ENCODE measurements at places on chromosomes 2 and 18.
A peak's percentile ranks its signal among the peaks of the same experiment; 100 is the strongest.

GRCh38 chr2:101355401-101356054, 31.8 kb downstream of the CREG2 start:
- DNase-seq, result no peak

DNA sequence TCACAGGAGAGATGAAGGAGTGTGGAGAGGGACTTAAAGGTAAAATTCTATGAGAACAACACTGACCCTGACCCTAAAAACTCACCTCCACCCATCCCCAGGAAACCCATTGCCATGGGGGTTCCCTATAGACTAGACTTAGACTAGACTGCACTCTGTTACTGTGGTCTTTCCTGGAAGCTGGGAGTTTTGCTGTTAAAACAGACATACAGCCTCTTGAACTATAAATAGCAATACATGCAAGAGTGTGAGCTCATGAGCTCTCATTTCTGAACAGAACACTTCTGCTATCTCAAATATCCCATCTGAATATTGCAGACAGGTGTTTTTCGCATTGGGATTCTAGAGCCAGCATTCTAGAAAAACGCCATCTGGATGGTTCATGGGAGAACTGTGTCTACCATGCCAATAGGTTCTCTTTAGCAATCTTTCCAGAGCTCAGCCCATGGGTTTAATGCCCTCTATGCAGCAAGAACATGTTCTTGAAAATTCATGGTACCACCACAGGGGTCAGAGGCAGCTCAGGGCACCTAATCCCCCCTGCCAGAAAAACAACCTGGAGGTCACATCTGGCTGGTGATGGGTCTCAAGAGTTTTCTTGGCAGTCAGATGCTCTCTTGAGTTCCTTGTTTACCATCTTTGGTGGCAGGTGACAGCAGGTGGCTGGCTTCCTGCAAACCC, 51.9 kb downstream of the SLC14A2 start:
- peak; percentile 21 for DNase-seq

DNA sequence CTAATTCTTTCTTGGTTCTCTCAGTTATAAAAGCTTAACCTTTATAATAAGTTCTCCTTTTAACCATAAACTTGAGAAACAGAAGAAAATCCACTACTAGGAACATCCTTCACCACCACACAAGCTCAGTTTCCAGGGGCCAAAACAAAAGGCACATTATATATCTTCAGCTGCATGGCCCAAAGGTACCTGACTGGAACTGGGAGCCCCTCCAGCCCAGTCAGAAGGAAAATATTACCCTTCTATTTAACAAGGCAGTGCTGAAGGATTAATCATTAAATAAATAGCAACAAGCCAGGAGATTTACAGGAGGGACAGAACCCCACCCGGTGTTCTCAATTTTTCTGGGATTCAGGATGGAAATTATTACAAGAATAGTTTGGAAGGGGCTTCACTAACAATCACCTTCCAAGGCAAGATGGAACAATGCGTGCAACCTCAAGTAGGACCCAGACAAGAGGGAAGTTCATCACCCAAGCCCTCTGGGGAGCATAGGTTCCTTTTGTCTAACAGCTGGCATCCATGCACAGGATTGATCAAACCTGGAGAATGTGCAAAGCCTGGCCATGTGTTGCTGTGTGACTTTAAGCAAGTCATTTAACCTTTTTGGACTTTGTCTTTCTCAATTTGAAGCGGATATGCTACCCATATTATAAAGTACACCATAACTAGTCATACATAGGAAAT, 159.6 kb upstream of the SETBP1 start:
- DNase-seq, result no peak

DNA sequence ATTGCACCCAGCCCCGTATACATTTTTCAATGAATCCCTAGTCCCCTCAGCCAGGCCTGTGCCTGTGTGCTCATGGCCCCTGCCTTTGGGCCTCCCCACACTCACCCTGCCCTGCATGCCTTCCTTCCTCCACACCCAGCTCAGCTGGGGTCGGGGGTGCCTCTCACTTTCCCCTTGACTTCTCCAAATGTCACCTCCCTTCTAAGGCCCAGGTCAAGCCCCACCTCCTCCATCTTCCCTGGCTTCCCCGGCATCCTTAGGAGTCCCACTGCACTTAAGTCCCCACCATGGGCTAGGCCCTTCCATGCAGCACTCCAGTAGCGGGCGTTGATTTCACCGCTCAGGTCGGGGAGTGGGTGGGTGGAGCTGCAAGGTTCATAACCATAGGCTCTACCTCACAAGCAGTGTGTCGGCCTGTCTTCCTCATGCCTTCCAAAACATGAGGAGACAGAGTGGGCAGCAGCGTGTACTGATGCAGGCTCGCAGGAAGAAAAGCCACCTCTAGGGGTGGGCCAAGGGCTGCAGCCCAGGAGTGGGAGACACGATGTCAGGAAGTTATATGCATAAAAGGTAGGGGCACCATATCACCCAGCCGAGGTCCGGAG, 47.7 kb downstream of the DNMT3A start:
- no peak for DNase-seq

DNA sequence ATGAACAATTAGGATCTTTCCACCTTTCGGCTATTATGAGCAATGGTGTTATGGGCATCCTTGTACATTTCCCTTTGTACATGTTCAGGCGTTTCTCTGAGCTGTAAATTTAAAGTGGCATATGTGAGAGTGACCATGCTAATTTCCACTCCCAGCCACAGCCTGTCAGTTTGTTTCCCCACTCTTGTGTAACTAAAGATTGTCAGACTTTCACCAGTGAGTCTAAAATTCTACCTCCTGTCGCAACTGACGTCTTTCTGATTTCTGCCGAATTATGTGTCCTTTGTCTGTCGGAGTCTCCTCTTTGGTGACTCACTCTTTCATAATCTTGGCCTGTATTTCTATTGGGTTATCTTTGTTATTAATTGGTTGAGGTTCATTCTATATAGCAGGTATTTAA, 50.7 kb downstream of the TRAPPC12 start:
- no peak for DNase-seq
